ENCODE measurements at places on chromosomes 16 and 17.

- no peak for DNase-seq
Observed at GRCh38 chr16:78072275-78072674, 27.2 kb upstream of the WWOX start.

- no peak for DNase-seq
Observed at GRCh38 chr17:49858796-49859195, 10.9 kb upstream of the TAC4 start.

- no peak for DNase-seq
Observed at GRCh38 chr17:43529947-43530287, 16.2 kb downstream of the ETV4 start.

GRCh38 chr16:1596516-1596915, 15.4 kb downstream of the IFT140 start:
- no peak for DNase-seq

- no peak for DNase-seq
Observed at GRCh38 chr17:60989846-60990245, 312.2 kb downstream of the BCAS3 start.

Measured in eye (tissue), 1 donor.